ENCODE measurements at places on chromosomes 2 and 18.
A peak's percentile ranks its signal among the peaks of the same experiment; 100 is the strongest.

DNA sequence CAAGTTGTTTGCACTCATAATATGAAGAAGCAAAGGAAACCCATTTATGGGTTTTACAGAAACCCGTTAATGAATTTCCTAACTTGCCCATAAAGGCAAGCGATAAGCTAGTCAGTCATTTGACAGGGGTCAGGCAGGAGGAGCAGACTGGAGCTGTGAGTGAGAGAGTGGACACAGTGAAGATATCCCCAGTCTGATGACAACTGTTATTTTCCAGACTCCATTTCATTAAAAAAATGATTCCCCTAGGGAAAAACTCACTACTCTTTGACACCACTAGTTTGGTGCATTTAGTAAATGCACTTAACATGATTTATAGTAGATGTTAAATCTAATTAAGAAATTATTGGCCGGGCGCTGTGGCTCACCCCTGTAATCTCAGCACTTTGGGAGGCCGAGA is 80.8 kb downstream of the TGIF1 start:
- no peak for DNase-seq

- DNase-seq, result no peak
Measured at GRCh38 chr2:220127311-220127710, 499.9 kb downstream of the SLC4A3 start.

GRCh38 chr18:41974796-41975201 is 19.8 kb downstream of the PIK3C3 start:
- no peak for DNase-seq

GRCh38 chr2:88090446-88091283 is 23.0 kb downstream of the SMYD1 start:
- DNase-seq, result no peak

DNA sequence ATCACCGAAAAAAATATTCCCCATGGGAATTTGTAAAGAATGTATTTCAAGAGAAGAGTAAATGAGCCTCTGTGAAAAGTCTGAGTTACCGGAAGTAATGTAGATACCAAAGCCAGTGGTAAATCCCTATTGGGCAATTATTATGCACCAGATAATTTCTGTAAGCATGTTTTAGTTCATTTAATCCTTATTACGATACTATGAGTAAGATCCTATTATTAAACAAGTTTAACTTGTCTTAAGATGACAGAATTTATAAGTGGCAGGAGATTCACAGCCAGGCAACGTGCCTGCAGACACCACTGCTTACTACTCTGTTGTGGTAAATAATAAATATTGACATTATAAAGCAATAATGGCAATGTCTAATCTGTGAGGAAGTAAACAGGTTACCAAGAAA is 280.8 kb upstream of the RGPD4 start:
- DNase-seq, result no peak

DNA sequence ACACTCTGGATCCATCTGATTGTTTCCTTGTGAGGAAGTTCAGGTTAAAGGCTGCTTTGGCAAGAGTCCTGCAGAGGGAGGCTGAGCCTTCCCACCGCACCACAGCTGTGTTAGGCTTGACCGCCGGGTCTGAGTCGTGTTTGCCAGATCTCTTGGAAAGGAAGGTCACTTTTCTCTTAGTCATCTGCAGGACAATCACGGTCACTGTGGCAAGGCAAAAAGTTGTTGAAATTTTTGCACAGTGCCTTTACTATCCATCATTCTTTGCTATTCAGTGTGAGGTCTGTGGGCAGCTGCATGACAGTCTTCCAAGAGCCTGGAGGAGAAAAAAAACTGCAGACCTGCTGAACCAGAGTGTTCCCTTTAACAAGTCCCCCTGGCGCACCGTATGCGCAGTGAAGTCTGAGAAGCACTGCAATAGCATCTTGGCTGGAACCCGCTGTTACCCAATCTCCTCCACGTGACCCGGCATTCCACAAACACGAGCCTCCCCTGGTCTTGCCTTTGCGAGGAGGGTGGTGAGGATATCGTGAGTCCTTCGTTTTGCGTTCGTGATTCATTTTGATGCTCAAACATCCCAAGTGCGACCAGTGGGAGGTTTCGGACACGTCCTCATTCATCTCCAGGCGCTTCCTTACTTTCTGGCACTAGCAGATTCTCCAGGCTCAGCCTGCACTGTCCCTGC is 23.0 kb downstream of the BIN1 start:
- peak; percentile 85 for DNase-seq

Measured in G401 (cell line).